Fibroblast of skin of right biceps (primary cell): ENCODE measurements at places on chromosomes 2 and 18.

DNA sequence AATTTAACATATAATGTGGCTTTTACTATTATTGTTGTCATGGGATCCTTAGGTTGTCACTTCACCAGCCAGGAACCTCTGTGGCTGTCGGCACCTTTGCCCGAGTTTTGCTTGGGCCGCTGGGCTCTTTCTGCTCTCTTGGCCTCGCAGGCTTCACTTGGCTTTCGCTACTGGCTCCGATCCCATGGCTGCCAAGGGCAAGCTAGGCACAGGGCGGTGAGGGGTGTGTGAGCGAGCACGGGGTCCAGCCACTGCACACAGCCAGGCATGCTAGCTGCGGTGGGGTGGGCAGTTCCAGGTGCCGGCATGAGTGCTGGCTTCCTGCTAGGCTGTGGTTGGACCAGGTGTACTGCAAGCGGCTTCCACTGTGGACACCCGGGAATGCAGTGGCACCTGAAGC, 23.4 kb upstream of the RAPGEF4 start:
- DNase-seq, result no peak

DNA sequence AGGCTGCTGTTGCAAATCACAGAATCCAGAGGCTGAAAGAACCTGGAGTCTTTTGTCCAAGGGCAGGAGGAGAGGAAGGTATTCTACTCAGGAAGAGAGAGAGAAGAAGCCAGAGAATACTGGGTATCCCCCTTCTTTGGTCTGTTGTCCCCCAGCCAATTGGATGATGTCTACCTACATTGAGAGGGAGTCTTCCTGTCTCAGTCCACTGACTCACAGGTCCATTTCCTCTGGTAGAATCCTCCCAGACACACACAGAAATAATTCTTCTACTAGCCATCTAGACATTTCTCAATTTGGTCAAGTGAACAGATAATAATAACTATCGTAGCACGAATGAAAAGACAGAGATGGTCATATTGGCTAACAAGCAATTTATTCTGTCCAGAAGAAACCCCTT, 416.4 kb upstream of the UBE2E3 start:
- DNase-seq, result no peak

GRCh38 chr18:30970196-30970816, 72.2 kb downstream of the DSC3 start:
- peak; percentile 21 for DNase-seq

DNA sequence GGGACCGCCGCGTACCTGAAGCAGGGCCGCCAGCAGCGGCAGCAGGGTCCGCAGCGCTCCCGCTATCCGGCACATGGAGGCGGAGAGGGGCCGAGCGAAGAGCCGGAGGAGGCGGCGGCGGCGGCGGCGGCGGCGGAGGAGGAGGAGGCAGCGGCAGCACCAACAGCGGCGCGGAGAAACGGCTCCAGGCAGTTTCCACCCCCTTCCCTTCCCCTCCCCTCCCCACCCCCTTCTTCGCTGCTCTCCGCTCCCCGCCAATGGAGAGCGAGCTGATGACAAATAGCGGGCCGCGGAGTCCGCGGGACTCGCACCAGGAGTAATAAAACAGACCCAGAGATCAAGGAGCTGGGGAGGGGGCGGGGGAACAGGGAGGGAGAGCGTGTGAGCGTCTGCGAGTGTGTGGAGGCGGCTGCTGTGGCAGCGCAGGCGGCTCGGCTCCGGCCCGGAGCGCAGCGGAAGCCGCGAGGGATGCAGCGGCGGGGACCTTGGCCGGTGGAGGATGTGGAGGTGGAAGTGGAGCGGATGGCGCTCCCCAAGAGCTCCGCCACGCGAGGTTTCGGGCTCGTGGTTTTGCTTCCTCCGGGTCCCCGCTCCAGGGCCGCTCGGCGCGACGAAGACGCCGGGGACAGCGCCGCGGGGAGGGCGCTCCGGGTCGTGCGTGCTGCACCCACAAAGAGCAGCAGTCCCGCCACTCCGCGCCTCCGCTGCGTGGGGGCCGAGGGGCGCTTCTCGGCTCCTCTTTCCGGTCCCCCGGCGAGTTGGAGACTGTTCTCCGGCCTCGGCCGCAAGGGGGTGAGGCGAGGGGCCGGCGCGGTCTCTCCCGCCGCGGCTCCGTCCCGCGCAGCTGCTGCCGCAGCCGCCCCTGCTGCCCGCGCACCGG, at the start of gene CDH2:
CDH2 (minus strand) TSS at position 183 of the 880 bp plus-strand sequence; CDS start at position 75, 108 bp downstream.
- DNase-seq, result peak; percentile 97

- DNase-seq, result no peak
Observed at GRCh38 chr18:70931942-70932814, 643.3 kb downstream of the SOCS6 start.

DNA sequence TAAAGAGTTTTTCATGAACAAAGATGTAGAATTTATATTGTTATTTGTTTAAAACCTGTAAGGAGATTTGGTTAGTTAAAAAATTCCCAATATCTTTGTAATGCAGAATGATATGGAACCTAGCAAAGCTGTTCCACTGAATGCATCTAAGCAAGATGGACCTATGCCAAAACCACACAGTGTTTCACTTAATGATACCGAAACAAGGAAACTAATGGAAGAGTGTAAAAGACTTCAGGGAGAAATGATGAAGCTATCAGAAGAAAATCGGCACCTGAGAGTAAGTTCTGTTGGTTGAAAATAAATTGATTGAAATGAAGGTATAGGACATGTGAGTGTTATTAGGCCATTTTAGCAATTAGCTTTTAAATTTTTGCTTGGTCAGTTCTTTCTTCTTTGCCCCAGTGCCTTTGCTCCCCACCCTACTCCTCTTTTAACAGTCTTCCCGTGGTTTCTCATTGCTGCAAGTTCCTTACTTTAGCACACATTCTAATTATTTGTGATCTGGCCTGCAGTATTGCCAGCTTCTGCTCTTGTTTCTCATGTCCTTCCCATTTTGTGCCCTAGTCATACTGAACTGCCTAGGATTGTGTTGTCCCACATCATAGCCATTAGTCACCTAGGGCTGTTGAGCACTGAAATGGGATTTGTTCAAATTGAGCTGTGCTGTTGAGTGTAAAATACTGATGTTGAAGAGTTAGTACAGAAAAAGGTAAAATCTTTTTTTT, 36.6 kb downstream of the VAPA start:
- DNase-seq, result peak; percentile 46

DNA sequence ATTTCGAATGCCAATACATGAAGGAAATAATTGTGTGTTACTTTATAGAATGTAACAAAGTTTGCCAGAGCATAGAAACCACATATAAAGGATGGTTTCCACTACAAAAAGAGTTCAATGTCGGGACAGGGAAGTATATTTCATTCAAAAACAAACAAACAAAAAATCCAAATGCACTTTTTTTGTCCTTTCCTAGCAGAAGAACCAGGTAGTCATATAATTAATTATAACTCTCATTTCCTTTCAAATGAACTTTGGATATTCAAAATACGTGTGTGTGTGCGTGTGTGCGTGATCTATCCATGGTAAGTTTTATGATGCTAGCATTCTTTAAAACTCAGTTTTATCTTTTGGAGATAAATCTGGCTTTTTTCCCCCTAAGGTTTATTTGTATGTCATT, 8.3 kb downstream of the FN1 start:
- no peak for DNase-seq

GRCh38 chr18:48667276-48668254, 128.7 kb downstream of the CTIF start:
- no peak for DNase-seq

- no peak for DNase-seq
Observed at GRCh38 chr2:177106212-177106611, 106.4 kb upstream of the HNRNPA3 start.

DNA sequence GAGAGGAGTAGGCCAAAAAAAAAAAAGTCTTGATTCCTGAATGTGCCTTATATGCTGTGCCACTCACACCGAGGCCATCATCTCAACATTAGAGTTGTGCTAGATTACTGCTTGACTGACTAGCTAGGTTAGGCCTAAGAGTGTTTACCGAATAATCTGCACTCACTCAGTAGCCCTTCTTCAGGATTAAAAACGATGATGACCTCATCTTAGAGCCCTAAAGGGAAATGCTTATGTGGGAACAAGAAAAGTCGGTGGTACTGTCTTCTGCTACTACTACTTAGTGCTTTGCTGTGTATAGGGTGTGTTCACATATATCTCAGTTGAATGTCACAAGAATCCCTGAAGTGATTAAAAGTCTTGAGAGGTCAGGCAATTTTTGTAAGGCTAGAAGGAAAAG, 54.3 kb downstream of the THOC1 start:
- DNase-seq, result no peak

DNA sequence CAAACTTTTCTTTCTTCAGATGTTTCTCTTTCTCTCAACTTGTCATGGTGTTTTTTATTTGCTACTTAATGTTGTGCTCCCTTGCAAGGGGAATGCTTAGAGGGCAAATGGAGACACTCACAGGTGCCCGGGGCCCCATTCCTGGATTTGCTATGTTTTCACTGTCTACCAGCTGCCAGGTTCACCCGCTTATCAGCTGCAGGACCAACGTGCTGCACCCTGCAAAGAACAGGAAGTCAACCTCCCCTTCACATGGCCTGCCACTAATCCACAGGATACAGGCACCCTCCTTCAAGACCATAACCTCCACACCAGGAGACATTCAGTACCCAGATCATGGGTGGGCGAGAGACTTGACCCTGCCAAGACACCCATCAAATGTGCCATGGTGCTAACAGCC, 237.6 kb upstream of the STON1 start:
- no peak for DNase-seq

- no peak for DNase-seq
Observed at GRCh38 chr2:217940261-217941220, 62.3 kb downstream of the TNS1 start.

DNA sequence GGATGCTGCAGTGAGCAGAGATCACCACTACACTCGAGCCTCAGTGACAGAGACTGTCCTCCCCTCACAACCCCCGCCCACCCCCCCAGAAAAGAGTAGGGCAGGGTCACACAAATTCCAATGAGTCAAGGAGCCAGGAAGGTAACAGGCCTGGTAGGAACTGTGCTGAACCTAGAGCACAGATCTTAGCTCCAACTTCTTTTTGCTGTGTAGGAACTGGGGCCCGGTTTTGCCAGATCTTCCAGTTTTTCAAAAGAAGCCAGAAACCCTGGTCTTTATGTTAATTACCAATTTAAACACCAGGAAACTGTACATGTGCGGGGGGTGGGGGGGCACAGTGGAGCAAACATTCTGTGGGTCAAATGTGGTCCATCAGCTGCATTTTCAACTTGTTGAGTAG, 71.0 kb downstream of the PRPF40A start:
- no peak for DNase-seq

DNA sequence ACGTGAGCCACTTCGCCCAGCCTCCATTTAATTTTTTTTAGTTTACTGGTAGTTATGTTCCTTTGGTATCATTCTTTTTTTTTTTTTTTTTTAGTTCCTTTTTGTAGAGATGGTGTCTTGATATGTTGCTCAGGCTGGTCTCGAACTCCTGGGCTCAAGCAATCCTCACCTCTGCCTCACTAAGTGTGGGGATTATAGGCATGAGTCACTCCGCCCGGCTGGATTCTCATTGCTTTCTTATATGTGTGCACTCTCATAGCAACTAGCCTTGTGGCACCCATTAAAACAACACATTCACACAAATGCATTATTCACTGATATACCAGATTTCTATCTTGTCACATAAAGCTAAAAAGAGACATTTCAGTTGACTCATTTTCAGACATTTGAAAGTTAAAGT, 4.2 kb downstream of the TTC27 start:
- peak; percentile 75 for DNase-seq

- no peak for DNase-seq
Observed at GRCh38 chr2:85550486-85550885, 10.8 kb downstream of the GGCX start.

DNA sequence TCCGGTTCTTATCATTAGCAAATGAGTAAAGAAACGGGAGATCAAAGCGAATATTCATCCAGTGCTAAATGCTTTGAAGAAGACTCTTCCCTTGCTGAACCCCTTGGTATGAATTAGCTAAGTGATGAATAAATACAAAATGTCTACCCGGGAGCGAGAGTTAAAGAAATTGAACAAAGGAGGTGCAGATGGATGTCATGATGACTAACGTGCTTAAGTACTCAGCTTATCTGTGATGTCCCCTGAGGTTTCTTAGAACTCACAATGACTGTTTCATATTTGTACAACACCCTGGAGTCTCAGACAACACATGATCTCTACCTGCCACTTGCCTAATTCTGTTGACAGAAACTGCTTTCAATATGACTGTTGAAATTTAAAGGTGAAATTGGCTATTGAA, 148.5 kb downstream of the TMEM200C start:
- no peak for DNase-seq

DNA sequence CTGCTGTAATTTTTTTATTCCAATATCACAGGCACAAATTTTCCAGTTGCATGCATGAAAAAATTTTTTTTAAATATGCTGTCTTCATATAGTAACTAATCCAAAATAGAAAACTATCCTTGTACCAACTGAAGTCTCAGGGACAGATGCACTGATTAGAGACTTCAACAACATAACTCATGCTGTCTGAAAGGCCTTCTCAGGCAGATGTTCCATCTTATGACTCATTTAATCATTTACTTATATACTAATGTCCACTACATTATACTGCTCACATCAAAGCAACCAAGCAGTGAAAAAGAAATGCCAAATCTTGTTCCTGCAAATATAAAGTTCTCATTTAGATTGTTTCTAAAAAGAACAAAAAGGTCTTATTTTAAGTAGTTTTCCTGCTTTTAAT, 53.1 kb downstream of the OLA1 start:
- peak; percentile 3 for DNase-seq

DNA sequence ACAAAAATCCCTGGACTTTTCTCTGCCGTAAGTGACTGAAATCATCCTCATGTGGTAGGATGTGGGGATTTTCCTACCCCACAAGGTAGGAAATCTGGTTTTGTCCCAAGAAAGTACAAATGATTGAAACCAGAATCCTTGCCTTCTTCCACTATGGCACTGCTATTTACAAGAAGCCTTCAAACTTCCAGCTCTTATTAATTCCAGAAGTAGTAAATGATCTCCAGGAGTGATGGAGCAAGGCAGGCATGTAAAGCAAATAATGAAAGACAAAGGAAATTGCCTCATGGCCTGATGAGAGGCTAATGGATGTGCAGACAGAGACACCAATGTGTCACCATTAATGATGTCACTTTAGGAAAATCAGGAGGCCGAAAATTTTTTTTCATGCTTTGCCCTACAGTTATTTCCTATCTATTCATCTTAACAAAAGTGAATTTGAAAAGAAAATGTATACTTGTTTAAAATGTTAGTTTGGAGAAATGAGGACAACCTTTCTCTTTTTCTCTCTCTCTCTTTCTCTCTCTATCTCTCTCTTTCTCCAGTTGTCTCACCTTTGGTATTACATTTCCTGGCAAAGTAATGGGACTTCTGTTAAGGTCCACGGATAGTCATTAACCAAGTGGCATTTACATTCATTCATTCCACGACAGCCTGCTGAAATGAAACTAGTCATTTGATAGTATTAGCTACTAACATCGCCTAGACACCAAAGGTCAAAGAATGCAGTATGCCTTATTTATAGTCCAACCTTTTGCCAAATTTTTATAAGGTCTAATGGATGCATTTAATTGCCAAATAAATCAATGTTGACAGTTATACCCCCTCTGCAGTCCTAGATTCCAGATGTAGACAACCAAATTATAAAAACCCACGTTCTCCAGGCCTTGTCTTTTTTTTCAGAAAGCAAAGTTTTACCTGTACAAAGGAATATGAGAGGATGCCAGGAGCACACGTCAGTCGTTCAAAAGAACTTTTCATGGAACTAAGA, 5.0 kb upstream of the EVA1A start:
- DNase-seq, result peak; percentile 88

GRCh38 chr2:236083934-236084333, 84.3 kb downstream of the GBX2 start:
- no peak for DNase-seq
